ENCODE measurements at places on chromosomes 5 and 9.

DNA sequence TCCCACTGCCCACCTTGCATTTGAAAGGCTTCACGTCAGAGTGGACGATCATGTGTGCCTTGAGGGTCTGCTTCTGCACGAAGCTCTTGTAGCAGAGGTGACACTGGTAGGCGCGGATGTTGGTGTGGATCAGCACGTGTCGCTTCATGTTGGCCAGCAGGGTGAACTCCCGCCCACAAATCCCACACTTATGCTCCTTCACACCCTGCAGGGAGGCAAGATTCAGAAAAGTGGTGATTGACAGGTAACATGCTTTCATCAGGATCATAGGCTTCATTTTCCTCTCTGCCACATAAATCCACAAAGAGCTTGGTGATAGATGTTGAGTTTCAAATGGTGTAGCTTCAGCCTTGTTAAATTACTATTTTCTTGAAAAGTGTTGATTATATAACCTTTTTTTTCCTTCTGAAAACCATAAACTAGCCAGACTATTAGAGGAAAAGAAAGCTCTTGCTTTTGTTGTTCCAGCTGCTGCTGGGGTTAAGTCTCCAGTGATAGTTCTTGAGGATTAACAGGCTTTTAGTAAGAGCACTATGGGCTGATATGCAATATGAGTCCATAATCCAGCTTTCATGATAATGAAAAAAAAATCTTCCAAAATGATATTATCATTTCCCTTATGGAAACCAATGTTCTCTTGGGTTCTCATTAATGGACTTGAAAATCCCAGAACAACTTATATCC lies 50.7 kb downstream of the ZNF366 start:
- DNase-seq: no peak

- DNase-seq: no peak
Measured at GRCh38 chr5:153421676-153422075, 68.8 kb upstream of the GRIA1 start.

- DNase-seq: no peak
Measured at GRCh38 chr9:107914151-107914550, 424.6 kb upstream of the KLF4 start.

DNA sequence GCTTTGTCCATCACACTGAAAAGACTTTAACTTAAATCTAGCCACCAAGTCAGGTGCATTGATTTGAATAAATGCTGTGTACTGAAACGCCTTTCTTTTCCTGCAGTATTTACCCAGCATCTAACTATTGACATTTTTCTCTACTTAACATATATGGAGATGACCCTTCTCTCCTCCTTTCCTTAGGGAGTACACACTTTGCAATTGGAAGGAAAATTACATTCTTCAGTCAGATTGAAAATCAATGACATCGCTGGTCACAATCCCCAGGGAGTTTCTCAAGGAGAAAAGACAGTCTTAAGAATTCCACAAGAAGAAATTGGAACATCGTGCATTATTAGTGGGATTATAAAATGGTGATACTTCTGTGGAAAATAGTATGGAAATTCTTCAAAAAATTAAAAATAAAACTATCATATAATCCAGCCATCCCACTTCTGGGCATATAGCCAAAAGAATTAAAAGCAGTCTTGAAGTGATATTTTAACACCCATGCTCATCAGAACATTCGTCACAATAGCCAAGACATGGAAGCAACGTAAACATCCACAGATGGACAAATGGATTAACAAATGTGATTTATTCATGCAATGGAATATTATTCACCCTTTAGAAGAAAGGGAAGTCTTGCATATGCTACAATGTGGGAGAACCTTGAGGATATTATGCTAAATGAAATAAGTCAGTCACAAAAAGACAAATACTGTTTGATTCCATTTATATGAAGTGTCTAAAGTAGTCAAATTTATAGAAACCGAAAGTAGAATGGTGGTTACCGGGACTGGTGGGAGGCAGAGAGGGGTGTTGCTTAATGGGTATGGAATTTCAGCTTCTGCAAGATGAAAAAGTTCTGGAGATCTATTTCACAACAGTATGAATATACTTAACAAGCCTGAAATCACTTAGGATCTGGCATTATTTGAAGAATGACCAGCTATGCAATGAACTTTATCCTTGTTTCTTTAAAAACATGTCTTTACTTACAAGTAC lies 14.3 kb upstream of the FREM1 start:
- no peak for DNase-seq

DNA sequence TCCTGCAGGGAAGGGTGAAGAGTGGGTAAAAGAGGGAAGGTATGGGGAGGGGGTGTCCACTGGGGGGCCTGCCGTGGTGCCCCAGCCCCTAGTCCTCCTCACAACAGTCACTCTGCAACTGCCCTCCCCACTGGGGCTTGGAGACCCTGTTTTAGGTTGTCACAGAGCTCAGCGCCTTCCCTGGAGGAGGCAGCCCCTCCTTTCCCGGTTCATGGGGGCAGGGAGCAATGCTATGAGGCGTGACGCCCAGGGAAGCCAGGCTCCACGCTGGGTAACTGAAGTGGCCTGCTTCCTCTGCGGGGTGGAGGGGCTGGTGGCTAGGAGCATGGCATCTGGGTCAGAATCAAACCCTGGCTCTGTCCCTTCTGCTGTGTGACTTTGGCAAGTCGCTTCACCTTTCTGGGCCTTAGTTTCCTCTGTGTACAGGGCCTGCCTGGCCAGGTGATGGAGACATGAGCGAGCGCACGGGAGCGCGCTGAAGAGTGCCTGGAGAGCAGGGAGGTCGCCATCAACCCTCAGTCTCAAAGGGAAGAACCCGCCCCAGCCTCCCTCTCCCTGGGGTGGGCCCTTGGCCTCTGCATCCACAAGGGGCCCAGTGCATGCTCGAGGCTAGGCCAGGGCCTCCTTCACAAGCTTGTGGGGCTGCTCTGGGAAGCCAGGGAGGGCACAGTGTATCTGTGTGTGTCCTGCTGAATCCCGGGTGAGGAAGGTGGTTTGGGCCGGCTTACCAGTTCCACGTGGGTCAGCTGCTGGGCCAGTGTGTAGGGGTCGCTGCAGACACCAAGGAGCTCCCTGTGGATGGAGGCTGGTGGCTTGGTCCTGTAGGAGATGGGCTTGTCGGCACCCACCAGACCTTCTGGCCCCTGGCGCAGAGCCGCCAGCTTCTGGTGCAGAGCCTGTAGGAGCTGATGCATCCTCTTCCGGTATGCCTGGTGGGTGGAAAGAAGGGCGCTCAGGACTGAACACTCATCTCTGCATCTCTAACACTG lies 56.4 kb upstream of the RNF130 start:
- no peak for DNase-seq

- DNase-seq: no peak
Measured at GRCh38 chr9:106468431-106468830, 394.5 kb upstream of the ZNF462 start.

DNA sequence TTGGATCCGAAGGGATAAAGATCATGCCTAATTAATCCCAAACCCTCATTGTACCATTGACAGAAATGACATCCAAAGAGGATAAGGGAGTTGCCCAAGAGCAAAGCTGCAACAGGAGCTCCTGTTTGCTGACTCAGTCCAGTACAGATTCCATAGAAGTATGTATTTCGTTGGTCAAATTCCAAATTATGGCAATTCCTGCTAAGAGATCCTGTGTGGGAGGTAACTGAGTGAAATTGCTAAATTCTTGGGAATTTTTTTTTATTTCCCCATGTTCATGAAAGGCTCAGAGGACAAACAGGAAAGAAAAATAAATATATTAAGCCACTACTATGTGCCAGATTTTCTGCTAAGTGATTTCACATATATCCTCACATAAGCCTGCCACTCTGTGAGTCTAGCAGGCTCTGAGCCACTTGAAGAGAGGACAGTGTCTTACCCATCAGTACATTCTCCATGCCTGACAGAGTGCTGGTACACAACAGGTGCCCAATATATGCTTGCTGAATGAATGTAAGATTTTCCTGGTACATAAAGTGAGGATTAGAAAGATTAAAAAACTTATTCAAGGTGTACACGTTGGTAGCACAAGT lies 132.7 kb downstream of the GLIS3 start:
- no peak for DNase-seq
